Fibroblast of skin of abdomen (primary cell): ENCODE measurements at places on chromosomes 2 and 18.

DNA sequence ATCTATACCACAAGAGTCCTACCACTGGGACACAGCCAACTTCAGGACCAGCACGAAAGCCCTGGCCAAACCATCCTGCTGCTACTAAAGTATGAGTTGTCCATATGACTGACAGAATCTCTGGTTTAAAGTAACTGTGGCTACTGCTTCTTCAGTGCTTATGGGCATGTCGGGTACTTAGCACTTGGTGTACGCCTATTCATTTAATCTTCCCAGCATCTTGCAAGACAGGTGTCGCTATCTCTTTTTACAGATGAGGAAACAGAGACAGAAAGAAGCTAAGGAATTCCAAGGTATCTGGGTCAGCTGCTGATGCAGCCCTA, 203.4 kb upstream of the ID2 start:
- DNase-seq: no peak

- no peak for DNase-seq
Observed at GRCh38 chr2:119683074-119683712, 4.2 kb downstream of the TMEM177 start.

GRCh38 chr18:2337552-2338141, 233.7 kb downstream of the METTL4 start:
- peak; percentile 9 for DNase-seq

GRCh38 chr2:108938077-108938710, 50.8 kb downstream of the EDAR start:
- no peak for DNase-seq

DNA sequence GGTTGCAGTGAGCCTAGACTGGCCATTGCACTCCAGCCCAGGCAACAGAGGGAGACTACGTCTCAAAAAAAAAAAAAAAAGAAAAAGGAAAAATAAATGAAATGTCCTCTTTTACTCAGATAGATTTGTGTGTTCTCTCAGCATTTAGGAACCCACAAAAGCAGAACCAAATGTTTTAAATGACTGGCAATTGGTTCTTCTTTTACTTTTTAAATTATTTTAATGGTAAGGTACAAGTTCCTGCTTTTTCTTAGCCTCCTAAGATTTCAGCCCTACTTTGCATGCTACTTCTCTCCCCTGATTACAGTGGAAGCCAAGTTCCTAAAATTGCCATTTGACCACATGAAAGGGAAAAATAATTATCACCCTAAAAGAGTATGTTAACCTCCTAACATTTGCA, 23.5 kb downstream of the SRSF7 start:
- no peak for DNase-seq

DNA sequence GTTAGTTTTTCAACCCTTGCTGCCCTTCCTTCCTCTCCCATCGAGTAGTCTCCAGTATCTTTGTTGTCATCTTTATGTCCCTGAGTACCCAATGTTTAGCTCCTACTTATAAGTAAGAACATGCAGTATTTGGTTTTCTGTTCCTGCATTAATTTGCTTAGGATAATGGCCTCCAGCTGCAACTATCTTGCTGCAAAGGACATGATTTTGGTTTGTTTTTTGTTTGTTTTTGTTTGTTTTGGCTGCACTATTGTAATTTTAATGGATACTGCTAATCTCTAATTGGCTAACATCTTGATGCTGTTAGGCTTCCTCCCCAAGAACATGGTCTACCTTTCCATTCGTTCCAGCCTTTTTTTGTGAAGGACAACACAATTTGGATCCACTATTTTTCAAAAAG, 31.2 kb upstream of the HNRNPLL start:
- no peak for DNase-seq

- no peak for DNase-seq
Observed at GRCh38 chr2:126707941-126708340, 52.0 kb downstream of the GYPC start.

- no peak for DNase-seq
Observed at GRCh38 chr2:189372688-189373257, 68.5 kb upstream of the WDR75 start.

DNA sequence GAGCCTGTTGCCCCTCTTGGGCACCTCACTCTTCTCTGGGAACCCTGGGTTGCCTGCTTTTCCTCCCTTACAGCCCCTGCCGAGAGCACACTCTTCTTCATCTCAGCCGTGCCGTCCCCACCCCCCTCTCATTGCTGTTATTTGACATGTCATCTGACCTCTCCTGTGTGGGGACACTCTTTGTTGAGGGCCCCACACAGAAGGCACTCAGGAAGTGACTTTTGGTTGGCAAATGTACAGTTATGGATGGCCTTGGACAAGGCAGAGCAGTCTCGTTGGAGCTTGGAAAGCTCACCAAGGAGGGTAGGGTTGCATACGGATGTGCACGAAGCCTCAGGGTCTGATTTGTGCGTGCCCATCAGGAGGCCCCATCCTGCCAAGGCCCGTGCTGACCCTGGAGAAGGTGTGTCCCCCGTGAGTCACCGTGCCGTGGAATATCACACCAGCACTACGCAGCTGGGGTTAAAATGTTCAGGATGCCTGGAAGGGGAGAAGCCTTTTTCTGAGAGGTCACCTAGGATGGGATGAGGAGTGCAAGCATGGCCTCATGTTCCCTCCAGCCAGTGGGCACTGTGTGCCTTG, 93.9 kb downstream of the CTIF start:
- no peak for DNase-seq

DNA sequence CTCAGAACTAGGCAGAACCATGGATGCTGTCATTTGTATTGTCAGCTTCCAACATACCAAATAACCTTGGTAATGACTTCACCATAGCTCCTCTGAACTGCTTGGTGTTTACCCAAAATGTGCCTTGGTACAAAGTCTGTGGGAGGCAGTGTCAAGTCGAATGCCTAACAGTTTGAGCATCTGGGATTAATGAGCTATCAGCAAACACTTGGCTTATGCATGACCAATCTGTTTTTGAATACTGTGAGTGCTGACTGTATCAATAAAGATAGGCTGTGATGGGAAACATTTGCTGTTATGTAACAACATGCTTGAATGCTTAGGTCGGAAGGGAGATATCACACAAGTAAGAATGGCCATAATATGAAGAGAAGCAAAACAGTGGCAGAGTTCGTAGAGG, 455.4 kb downstream of the CMPK2 start:
- peak; percentile 62 for DNase-seq

GRCh38 chr2:84257831-84258230, 201.2 kb downstream of the SUCLG1 start:
- no peak for DNase-seq
